ENCODE measurements at places on chromosomes 1 and 21.

DNA sequence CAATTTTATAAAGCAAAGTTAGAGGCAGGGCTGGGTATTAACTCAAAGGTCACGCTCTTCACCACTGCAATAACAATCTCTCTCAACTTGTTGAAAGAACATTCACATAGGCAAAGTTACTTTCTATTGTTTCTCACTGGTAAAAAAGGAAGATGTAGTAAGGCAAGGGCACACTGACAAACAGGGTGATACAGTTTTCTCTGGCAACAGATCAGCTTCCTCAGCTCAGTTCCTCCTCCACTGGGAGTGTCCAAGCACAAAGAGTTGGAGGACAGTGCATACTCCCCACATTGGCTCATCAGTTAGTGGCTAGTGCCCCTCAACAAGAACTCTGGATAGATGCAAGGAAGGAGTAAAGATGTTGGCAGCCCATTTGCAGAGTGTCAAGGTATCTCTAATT is 3.7 kb downstream of the PLPPR4 start:
- no peak for DNase-seq

GRCh38 chr1:19689085-19689757 is 24.5 kb downstream of the HTR6 start:
- DNase-seq, result no peak

DNA sequence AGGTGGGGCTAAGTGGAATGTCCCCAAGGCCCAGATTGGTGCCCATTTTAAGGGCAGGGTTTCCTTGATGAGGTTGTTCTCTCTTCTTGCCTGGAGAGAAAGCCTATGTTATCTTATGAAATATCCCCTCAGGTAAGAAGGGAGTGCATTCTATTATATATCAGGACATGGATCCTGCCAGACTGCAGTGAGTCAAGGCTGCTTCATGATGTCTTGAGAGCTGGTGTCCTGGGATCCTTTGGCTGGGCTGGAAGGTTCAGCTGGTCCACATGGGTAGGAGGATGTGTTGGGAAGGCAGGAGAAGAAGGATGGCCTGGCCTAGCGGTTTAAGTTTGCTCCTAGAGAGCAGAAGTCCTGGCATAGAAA is 207.6 kb downstream of the ROR1 start:
- no peak for DNase-seq

DNA sequence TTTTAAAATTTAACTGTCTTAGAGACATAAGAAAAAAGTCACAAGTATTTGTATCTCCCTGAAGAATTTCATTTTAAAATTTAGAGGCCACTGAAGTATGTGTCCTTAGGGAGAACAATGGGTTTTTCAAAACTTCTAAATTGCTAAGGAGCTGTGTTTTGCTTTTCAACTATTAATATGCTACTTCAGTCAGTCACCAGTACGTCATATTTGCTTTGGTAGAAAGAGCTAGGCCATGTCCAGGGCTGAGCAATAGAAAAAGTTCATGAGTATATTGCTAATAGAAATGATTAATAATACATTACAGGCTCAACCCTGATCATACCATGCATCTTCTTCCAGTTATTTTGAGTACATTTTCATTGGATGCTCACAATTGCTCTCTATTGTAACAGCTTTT is 1.7 kb upstream of the SGIP1 start:
- no peak for DNase-seq

DNA sequence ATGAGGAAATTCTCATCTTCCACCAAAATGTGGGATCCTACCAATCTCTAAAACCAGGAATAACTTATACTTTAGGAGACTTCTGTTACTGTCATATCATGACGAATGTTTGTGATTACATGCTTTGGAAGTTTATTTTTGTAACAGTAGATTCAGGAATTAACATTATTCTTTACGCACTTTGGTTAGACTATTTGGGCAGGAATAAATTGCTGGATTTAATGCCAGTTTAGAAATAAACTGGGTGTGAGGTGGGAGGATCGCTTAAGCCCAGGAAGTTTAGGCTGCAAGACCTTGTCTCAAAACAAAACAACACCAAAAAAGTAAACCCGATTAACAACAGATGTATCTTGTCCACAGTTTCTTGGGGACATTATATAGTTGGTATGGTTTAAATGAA is 52.1 kb downstream of the MIGA1 start:
- no peak for DNase-seq

- no peak for DNase-seq
Observed at GRCh38 chr1:20974951-20975350, 187.8 kb upstream of the HP1BP3 start.

GRCh38 chr1:21604208-21604957 is 64.8 kb downstream of the RAP1GAP start:
- no peak for DNase-seq

DNA sequence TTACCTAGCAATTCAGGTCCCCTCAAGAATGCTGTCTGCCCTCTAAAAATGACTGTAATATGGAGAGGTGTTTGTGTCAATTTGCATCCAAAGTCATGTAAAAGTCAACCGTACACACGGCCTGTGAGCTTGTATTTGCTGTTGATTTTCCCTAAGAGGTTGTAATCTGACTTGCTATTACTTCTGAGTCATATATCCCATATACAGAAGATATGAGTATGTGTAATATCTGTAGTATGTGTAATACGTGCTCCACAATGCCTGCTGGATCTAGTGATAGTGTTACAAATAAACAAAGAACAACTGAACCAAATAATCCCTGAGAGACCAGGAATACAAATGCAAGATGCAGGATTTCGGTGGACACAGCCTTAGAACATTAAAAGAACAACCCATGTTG is 1.4 kb upstream of the KCNJ6 start:
- DNase-seq, result no peak
